ENCODE measurements at places on chromosomes 4 and X.

- DNase-seq = no peak
Measured at GRCh38 chrX:31217084-31217483, 145.2 kb upstream of the FTHL17 start.

- DNase-seq = no peak
Measured at GRCh38 chr4:101349801-101350064, 2.4 kb upstream of the PPP3CA start.

DNA sequence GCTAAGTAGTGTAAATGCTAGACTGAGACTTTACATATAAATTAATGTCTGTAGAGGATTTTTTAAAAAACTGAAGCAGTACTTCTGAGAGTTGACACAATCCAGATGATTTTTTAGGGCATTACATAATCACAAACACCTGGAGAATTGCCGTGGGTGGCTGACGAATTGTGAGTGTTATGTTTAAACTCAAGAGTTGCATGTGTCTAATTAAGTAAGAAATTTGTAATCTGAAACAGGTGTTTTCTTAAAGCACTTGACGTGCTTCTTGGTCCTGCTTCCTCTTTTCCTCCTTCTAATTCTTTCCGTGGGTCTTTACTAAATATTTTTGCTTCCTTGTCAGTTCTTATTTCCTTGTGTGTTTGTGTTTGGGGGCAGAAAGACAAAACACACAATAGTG is 27.8 kb downstream of the PIR start:
- no peak for DNase-seq

DNA sequence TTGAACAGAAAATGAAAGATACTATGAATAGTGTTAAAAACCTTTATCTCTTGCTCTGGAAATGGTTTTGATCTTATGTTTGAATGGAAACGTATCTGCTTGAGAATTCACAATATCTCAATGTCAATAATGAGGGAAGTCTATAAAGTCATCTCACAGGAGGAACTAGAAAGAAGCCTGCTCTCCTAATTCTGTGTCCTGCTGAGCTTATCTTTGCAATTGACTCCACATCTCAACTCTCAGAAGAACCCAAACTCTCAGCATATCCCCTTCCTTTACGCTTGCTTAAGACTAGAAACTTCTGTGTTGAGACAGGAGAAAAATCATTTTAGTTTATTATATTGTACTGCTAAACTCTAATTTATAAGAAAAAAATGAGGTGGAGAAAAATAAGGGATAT is 8.3 kb upstream of the PF4V1 start:
- DNase-seq = no peak

GRCh38 chr4:25632135-25632534 is 23.5 kb upstream of the SLC34A2 start:
- DNase-seq = no peak

GRCh38 chr4:150178161-150178560 is 99.9 kb downstream of the DCLK2 start:
- no peak for DNase-seq

DNA sequence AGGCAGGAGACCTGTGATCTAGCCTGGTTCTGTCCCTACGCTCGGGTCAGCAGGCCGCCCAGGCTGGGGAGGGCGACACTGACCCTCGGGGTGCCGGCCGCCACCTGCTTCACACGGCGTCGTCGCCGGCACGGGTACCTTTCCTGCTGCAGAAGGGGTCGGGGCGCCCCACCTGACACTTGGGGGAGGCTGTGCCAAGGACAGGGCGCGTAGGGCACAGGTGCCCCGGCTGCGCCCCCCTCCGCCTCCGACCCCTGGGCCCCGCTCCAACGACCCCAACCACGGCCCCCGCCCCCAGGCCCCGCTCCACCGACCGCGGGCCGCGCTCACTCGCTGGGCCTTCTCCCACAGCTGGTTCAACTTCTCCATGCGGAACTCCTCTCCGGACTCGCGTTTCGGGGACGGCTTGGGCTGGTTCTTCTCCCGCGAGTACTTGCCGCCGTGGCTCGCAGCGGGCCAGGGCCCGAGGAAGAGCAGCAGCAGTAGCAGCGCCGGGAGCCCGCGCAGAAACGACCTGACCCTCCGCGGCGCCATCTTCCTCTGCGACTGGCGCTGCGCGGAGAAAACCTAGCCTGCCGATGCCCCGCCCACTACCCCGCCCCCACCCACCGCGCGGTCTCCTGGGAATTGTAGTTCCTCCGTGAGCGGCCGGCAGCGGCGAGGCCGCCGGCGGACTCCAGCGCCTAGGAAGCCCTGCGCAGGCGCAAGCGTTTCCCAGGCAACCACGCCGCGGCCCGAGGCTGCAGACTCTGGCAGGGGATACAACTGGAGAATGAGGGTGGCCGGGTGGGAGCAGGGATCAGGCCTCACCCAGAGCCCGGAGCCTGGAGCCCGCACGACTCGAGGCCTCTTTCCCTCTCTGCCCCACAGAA is at the start of gene LRPAP1:
Gene LRPAP1, minus strand, starts transcription at position 544 of the 872 bp plus-strand sequence. Its CDS starts 10 bp downstream, at position 534.
- DNase-seq = peak; percentile 90

- DNase-seq = no peak
Measured at GRCh38 chr4:16065066-16065465, 18.8 kb downstream of the PROM1 start.

All from right renal cortex interstitium (tissue), 3 donors.